ENCODE measurements at places on chromosomes 2 and 18.

DNA sequence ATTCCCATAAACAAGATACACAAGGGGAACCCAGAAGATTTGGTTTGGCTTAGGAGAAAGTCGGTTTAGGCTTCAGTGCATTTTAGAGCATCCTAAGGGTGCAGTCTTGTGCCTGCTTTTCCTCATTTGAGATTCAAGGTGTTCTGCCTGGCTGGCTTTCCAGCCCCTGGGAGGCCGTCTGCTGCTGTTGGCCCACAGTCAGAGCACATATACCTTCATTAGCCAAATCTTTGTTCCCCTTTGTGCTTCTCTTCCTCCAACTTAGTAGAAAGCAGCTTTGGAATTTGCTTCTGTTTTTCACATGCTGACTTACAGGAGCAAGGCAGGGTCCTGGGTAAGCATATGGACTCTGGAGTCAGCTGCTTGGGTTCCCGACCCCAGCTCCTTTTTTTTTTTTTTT, 477.1 kb upstream of the TCF4 start:
- DNase-seq, result no peak

- DNase-seq, result no peak
Measured at GRCh38 chr18:55868909-55869308, 280.9 kb upstream of the TCF4 start.

DNA sequence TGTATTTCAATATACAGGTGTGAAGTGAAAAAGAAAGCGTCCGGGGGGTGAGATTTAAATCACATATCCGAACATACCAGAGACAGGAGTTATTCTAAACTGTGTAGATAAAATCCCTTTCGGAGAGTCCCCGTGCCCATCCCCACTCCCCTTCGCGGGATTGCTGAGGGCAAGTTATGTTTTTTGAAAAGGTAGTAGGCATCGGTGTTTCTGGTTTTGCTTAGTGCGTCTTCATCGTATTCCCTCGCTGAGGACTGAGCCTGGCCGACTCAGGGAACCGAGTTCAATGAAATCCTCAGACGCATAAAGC, 583.4 kb downstream of the ZEB2 start:
- no peak for DNase-seq

GRCh38 chr2:215833531-215834162, 179.7 kb downstream of the MREG start:
- no peak for DNase-seq

- no peak for DNase-seq
Measured at GRCh38 chr2:105418522-105418921, 19.7 kb upstream of the FHL2 start.
